Cardiac septum (tissue), 1 donor: ENCODE measurements at places on chromosomes 3 and 15. TPM values are rescaled to one million over a fixed set of nuclear protein-coding genes. Genes with fewer than 3 reads are reported as not detected.

DNA sequence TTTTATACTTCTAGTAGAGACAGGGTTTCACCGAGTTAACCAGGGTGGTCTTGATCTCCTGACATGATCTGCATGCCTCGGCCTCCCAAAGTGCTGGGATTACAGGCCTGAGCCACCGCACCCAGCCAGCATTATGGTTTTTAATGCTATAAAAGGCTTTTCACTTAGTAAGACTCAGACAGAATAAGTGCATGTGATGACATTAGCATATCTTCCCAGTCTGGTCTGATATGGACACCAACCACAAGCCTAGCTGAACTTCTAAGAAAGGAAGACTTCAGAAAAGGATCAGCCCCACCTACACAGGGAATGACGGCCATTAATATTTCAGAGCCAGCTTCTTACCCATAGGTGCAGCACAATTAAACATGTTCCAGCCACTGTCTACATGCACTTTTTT, 27.0 kb downstream of the GRK7 start:
- DNase-seq, result no peak

- DNase-seq, result no peak
Measured at GRCh38 chr3:159652452-159652851, 336.2 kb upstream of the IL12A start.

- DNase-seq, result no peak
Measured at GRCh38 chr3:169384573-169384972, 278.9 kb downstream of the MECOM start.

- no peak for DNase-seq
Measured at GRCh38 chr3:114351123-114351821, 57.4 kb downstream of the TIGIT start.

- no peak for DNase-seq
Measured at GRCh38 chr3:16178628-16178988, 4.1 kb downstream of the GALNT15 start.

Gene GOLGA8H
- total RNA-seq, result 1.7 TPM

Gene PODXL2
- total RNA-seq, result 2.2 TPM

Gene DHFR2
- total RNA-seq, result 3.4 TPM

DNA sequence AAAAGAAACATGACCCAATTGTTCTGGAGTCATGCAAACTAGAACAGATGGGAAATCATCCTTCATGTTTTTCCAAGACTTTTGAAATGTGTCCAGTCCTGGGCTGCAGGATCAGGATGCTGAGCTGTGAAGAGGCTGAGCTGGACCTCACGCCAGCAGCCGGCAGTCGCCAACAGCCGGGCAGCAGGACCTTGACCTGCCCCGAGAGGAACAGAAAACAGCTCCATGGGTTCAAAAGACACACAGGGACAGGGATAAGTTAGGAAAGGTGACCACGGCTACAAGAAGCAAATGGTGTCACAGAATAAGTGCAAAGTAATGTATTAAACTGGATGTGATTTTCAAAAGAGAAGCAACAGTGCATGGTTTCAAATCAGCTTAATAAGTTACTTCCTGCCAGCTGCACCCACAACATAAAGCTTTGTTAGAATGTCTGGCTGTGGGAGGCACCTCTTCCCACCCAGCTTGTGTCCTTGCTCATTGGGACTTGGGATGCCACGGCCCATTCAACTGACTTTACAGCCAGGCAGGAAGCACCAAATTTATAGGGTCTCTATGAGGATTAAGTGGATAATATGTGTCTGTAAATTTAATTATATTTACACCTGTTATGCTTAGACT, 266.4 kb downstream of the GABRG3 start:
- DNase-seq, result no peak

DNA sequence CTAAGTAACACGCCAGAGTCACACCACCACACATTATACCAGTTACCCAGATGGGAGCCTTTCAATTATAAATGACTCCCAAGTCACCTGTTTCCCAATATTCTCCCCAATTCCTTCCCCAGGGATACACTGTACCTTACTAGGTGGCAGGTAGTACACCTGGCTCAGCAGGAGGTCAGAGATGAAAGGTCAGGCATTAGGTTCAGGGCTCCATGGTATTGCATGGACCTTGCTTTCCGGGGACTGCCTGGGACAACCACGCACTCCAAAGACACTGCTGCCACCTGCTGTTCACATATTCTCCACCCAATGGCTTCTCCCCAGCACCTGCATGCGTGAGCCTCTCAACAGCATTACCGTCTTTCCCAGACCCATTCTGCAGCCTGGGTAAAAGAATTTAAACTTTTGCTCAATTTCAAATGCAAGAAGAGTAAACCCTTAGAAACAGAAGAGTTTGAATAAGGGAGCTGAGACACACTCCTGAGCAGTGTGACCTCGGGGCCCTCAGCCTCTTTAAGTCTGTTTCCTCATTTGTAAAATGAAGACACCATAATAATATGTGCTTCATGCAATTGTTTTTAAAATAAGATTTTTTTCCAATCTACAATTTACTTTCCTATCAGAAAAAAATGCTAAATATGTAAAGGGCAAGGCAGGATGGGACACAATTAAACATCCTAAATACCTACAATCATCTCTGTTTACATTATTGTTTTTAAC, 28.0 kb upstream of the LACTB start:
- peak; percentile 86 for DNase-seq

DNA sequence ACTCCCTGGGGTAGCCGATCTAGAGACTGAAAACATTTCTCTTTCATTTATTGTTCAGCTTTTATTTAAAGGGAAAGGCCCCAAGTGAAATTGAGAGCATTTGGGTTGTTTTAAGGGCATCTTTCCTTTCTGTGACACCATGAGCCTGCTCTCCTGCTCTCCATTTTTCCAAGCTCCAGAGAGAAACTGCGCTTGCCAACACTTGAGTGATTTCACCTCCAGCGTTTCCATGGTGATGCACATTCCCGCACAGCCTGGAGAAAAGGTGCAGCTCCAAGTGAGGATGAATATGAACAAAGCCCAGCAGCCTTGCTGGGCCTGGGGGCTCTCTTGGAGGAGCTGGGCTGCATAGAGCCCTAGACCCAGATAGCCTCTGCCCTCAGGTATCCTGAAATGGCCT, 159.2 kb upstream of the PPP2R3A start:
- DNase-seq, result no peak
